ENCODE measurements at places on chromosomes 11 and 22.

DNA sequence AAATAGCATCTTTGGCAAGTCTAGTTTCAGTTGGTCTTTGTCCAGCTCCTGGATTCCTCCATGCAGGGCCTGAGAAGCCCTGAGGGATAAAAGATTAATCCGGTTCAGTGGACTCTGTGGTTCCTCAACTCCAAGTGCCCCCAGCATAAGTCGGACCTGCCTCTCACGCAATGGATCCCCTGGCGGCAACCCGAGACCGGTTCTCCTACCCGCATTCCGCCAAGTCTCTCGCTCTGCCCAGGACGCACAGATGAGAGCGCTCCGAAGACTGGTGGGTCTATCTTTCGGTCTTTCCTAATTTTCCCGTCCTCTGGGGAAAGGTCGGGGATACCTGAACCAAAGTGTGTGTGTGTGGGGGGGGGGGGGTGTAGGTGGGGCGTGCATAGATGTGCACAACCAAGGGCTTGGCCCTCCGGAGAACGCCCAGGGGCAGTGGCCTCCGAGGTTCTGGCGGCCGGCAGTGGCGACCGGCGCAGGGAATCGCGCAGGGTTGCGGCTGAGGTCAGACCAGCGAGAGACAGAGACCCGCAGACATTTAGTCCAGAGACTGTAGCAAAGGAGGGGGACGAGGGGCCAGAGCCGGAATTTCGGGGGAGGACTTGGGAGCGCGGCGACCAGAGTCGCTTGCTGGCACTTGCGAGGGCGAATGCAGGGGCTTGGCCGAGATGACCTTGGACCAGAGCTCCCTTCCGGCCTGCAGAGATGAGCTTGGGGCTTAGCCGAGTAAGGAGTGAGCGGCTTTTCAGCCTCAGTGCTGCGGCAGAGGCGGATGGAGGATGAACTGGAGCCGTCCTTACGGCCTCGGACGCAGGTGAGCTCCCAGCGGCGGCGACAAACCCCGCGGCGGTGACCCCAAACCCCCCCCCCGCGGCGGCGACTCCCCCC lies 712 bp upstream of the SLC2A11 start:
- peak; percentile 49 for DNase-seq

GRCh38 chr11:78535920-78536319 lies 38.7 kb downstream of the NARS2 start:
- DNase-seq = no peak

- no peak for DNase-seq
Observed at GRCh38 chr11:92834296-92835020, 135.0 kb upstream of the MTNR1B start.

DNA sequence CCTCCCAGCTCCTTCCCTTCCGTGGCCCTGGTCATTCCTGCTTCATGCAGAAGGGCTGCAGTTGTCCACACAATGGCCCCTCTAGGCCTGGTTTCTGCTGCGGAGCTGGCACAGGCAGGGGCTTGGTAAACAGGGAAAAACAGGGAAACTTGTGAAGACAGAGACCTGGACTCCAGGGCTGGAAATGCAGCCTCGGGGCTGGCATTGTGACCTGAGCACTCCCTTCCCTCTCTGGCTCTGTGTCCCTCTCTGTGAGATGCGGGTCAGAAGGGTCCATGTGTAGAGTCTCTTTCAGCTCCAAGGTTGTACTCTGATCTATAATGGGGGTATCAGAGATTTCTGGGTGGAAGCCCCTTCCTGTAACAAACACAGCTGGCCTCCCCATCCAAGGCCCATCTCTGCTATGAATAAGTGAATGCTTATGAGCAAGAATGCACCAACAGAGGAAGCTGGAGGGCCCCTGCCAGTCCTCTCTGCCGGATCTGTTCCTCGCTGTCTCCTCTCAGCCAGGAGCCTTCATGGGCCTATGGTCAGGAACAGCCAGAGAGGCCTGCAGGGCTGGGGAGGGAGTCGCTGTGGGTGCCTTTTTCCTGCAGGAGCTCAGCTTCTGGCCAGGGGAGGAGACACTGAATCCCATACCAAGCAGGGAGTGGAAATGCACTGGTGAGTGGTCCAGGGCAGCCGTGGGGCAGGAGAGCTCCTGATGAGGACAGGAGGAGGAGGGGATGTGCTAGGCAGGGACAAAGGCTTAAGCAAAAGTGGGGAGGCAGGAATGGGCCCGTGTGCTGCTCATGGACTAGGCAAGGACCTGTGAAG lies 6.7 kb upstream of the DERL3 start:
- no peak for DNase-seq

- no peak for DNase-seq
Observed at GRCh38 chr22:44033694-44034093, 9.6 kb downstream of the PARVB start.

- peak; percentile 79 for DNase-seq
Observed at GRCh38 chr11:46119352-46120216, 1.7 kb downstream of the PHF21A start.

DNA sequence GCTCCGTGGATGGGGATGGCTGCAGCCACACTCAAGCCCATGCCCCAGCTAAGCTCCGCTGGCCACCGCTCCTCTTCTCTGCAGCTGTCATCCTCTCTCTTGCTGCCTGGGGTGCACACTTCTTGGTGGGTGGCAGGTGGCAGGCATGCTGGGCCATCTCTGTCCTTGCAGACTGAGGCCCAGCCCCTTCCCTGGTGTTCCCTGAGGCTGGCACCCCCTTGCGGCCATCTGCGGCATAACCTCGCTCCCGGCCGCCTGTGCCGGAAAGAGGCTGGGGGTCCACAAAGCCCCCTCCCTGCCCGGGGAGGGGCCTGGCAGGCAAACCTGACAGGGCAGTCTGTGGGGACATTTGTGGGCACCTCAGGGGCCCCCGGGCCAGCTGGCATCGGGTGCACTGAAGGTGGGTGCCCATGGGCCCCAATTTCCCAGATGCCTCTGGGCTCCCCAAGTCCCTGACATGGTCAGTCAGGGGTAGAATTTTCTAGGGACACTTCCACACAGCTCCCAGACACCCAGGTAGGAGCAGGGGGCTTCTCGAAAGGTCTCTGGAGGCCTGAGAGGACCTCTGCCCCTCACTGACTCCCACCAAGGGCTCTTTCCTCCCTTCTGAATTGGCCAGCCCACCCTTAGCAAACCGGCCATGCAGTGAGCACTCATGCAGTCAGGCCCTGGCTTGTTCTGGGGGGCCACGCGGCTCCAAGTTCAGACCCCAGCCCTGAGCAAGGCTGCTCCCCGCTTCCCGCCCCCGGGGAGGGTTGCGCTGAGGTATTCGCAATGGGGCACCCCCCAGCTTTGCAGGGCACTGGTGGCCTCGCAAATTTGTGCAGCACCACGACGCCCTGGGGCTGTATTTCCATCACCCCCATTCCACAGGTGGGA lies 23.5 kb upstream of the TH start:
- DNase-seq = peak; percentile 27

DNA sequence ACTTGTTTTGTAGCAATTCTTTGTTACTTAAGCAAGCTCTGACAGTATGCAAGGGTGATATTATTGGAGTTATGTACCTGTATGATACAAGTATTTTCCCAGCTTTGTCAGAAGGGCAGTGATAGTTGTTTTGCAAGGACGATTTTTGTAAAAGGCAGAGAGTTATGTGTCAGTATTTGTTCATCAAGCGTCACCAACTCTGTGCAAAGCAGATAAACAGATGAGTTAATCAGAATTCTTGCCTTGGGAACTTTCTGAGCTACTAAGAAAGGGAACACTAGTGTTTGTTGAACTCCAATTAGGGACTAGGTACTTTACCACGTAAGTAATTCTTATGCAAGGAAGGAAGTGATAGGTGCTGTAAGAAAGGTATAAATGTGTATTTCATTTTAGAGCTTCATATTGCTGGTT lies 1.4 kb downstream of the USP47 start:
- no peak for DNase-seq

DNA sequence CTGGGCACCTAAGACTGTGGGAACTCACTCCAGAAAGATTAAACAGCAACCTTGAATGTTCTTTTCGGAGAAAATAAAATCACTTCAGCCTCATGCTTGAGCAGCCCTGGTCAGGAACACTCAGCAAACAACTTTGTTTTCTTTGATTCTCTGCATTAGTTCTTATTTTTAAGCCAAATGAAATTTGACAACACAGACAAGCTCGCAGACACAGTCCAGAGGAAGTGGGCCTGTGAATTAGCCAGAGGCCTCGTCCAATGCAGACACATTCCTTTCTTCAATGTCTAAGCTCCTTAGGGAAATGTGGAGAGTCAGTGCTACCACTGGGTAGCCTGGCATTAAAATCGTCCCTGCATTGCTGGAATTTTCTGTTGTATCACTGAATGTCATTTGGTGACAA lies 62.9 kb upstream of the CSNK2A3 start:
- no peak for DNase-seq

DNA sequence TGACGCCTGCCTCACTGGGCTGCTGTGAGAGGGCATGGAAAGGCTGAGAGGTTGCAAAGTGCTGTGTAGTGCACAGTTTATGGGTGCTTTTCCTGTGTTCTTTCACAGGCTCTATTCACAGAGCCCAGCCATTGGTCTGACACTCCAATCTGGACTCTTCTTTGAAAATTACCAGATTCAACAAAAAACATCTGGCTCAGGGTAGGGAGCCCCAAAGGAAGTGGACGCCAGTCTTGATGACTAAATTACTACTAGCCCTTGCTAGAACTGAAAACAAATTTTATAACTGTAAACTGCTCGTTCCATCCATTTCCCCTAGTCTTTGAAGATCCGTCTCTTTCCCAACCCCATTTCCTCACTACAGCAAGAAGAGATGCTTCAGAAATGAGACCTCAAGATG lies 178.6 kb downstream of the TENM4 start:
- DNase-seq = no peak

- DNase-seq = no peak
Observed at GRCh38 chr11:95993438-95994298, 69.8 kb upstream of the MTMR2 start.

DNA sequence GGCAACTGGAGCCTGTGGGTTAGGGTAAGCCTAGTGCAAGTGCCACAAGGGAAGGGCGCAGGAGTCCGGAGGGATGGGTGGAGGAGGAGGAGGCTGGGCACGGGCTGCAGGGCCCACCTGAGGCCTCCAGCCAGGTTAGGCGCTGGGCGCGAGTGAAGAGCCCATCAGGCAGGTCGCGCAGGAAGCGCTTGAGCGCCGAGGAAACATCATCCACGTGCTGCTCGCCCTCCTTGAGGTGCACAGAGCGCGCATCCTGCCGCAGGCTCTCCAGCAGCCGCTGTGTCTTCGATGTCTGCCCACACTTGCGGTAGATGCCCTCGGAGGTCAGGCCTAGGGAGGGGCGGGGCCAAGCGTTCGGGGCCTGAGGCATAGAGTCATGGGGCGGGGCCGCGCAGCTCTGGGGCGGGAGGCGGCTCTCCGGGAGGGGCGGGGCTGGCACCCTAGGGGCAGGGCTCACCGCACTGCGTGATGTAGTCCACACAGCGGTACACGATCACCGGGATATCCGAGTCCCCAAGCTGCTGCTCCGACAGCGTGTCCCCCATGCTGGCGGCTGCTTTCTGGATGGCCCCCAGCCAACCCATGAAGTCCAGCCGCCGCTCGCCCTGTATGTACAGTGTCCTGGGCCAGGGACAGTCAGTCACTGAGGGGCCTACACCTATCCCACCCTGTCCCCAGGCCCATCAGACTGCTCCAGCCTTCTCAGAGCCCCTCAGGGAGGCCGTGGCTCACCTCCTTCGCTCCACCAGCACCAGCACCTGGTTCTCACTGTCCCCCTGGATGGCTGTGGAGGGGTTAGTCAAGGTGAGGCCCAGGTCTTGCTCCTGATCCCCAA lies 22.9 kb upstream of the PDE2A start:
- no peak for DNase-seq

Data from MM.1S (cell line).